ENCODE measurements at places on chromosomes 2 and 18.
A peak's percentile ranks its signal among the peaks of the same experiment; 100 is the strongest.

- DNase-seq, result no peak
Measured at GRCh38 chr2:41116106-41116797, 664.4 kb upstream of the SLC8A1 start.

- DNase-seq, result no peak
Measured at GRCh38 chr18:26771524-26771923, 94.0 kb downstream of the AQP4 start.

GRCh38 chr2:198084156-198084555 lies 279.8 kb downstream of the PLCL1 start:
- no peak for DNase-seq

- no peak for DNase-seq
Measured at GRCh38 chr2:42846026-42846425, 53.6 kb upstream of the HAAO start.

GRCh38 chr2:234429265-234429664 lies 67.6 kb downstream of the ARL4C start:
- no peak for DNase-seq

- peak; percentile 92 for DNase-seq
Measured at GRCh38 chr2:36800381-36800780, 103.9 kb downstream of the VIT start.

DNA sequence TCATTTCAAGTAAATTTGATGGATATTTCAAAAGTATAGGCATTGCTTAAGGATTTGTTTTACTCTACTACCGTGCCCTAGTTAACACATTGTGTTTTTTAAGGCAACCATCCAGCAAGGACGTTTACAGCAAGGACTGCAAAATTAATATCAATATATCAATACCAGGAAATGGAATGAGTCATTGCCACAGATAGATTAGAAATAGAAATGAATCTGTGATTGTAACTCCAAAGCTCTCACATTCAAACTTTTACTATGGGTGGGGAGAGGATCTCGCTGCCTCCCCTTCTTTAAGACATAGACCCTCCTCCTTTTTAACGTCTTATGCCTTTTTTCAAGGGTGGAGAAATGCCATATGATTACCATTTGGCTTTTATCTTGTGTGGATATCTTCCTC lies 3.8 kb downstream of the CD28 start:
- no peak for DNase-seq

DNA sequence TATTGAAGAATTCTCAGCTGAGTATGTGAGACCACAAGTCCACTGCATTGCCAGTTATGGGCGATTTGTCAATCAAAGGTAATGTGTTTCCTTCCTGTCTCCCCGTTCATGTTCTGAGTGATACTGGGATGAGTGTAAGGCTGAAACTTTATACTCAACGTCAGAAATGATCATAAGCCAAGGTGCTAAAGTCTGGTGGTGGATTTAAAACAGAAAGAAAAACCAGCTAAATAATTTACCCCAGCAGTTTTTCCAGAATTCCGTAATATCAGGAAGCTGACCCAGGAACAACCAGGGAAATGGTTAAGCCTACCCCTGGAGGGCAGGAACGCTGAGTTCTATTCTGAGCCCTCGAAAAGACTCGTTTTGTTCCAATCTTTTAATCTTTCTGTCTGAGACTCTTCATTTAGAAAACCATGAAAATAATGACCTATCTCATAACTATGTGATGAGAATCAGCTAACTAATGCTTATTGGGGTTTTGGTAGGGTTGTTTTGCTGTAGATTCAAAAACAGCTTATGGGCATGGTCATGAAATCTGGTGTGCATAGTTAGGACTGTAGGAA lies 149.6 kb downstream of the LAMA3 start:
- DNase-seq, result no peak
